Activated naive CD8-positive, alpha-beta T cell treated with anti-CD3 and anti-CD28 coated beads for 36 hours (primary cell): ENCODE measurements at places on chromosomes 4 and X. TPM values are rescaled to one million over a fixed set of nuclear protein-coding genes. Genes with fewer than 3 reads are reported as not detected.

Gene GPC3
- 0.18 TPM for total RNA-seq

Gene CDS1
- total RNA-seq = 0.12 TPM

Gene ANKRD50
- 0.47 TPM for total RNA-seq

GRCh38 chr4:73573794-73574528 is 46.3 kb downstream of the RASSF6 start:
- DNase-seq = peak; percentile 2

- no peak for DNase-seq
Measured at GRCh38 chr4:30258949-30259348, 461.2 kb upstream of the PCDH7 start.

DNA sequence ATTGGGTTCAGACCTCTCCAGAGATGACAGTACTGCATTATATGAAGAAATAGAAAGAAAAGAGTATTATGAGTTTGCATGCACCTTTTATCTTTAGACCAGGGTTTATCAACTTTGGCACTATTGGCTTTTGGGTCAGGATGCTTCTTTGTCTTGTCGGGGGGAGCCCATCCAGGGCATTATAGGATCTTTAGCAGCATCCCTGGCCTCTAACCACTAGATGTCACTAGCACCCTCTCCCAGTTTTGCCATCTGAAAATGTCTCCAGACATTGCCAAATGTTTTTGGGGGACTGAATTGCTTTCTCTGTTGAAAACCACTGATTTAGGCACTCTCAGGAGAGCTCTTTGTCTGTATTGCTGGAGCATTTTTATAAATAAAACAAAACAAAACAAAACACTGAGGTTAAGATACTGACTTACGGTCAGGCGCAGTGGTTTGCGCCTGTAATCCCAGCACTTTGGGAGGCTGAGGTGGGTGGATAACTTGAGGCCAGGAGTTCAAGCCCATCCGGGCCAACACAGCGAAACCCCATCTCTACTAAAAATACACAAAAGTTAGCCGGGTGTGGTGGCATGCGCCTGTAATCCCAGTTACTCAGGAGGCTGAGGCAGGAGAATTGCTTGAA is 23.6 kb downstream of the CA5B start:
- peak; percentile 15 for DNase-seq

GRCh38 chr4:6221851-6222760 is 21.8 kb upstream of the JAKMIP1 start:
- peak; percentile 15 for DNase-seq

DNA sequence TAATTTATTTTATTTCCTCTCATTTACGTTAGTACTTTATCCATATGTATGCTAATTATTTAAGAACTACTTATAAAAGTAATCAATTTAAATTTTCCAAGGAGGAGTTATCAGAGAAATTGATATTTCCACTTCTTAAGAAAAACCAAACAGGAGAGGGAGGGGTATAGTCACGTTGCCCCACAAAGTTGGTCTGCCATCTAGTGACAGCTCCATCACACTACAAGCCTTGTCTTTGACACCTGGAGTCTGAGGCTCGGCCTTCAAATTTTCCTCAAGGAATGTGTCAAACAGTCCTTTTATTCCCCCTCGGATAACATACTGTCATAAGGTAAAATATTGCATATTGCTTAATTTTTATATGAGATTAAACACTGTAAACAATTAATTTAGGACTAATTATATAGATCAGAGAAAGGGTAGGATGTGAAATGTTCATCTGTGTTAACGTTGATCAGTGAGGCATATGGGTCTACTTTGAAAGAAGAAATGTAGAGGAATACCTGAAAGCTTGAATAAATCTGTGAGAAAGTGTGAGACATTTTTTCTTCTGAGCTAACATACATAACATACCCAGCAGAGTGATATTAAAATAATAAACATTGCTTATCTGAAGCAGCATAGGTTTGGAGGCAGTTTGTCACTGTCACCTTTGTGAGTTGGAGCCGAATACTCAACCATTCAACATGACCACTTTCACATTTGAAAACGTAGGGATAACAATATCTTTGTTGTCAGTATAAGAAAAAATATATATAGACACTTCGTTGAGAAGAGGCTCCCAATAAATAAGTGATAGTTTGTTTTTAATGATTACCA is 114.4 kb downstream of the GLRA3 start:
- no peak for DNase-seq

DNA sequence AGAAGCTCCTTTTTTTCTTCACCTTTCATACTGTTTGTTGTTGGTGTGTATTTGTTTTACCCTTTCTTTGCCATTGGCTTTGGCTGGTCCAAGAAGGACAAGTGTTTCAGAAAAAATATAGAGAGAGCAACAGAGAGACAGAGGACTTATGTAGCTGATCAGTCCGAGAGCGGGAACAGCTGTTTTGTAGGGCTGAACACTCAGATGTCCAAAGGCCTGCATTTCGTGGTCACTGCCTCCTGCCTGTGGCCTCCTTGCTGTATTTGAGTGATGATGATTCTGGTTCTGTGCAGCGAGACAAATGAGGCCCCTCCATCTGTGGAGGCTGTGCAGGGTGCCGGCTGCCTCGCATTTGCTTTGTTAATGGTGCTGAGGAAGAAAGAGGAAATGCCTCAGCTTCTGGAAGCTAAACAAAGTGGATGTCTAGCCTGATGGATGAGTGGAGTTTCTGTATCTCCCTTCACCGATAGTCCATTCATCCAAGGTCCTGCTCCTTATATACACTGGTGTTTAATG is 19.8 kb upstream of the STOX2 start:
- no peak for DNase-seq

DNA sequence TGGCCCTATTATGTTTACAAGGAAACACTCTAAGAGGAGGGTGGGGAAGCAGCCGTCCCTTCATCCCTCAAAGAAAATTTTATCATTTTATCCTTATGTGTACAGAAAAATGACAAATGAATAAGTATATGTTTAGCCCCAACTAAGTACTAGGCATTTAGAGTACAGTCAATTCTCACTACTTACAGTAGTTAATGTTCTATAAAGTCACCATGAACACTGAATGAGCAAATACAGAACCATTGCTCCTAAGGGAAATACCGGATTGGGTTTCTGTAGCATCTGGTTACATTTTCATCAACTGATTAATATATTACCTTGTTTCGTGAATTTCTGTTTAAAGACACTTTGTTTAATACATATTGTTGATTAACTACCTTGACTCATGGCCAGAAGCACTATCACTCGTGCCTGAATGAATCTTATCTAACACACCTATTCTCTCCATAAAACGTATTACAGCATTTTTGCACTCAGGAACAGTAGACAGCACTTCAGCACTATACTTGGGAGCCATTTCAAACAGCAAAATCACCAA is 109.3 kb downstream of the ASB9 start:
- no peak for DNase-seq
